Renal cortical epithelial cell (primary cell): ENCODE measurements at places on chromosomes 4 and X. TPM values are rescaled to one million over a fixed set of nuclear protein-coding genes. Genes with fewer than 3 reads are reported as not detected.

GRCh38 chrX:1185561-1185960 lies 26.9 kb downstream of the CRLF2 start:
- no peak for DNase-seq

- DNase-seq: peak; percentile 38
Observed at GRCh38 chrX:20527558-20528011, 260.9 kb upstream of the RPS6KA3 start.

DNA sequence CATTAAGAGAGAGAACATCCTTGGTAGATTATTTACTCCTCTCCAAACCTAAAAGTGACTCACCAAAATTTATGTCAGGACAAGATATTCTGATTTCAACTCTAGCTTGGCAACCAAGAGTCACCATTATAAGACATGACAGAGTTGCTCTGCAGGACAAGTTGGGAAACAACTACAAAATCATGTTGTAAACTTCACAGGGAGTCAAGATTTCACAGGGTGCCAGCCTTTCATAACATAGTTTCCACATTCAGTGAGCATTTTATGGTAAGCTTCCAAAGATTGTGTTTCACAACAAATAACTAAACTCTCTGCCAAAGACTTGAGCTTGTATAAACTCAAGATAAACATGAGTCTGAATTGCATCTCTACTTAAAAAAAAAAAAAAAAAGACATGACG lies 121.0 kb upstream of the DIAPH2 start:
- peak; percentile 58 for DNase-seq

DNA sequence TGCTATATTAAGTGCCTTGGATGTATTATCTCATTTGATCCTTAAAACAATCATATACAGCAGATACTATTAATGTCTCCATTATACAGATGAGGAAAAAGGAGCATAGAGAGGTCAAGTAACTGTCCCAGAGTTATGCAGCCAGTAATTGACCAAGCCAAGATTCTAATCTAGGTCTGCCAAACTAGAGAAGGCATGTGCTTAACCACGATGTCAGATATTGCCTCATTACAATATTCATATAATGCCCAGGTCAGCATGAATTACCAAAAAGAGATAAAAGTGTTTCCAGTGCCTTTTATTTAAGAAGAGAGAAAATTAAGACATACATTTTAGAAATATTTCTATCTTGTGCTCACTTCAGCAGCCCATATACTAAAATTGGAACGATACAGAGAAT lies 7.1 kb downstream of the ARHGEF6 start:
- DNase-seq: no peak

- no peak for DNase-seq
Observed at GRCh38 chr4:153458969-153459368, 7.2 kb upstream of the TMEM131L start.

The SPANXD gene
- total RNA-seq: not detected in 2 replicates

GRCh38 chr4:61933527-61933926 lies 733.4 kb downstream of the ADGRL3 start:
- DNase-seq: no peak

The CLNK gene
- not detected in 2 replicates for total RNA-seq
